Chondrocyte (in vitro differentiated cells): ENCODE measurements at places on chromosomes 12 and 14.

- DNase-seq, result no peak
These were observed 203.4 kb upstream of the DDHD1 start for GRCh38 chr14:53356361-53357150.

DNA sequence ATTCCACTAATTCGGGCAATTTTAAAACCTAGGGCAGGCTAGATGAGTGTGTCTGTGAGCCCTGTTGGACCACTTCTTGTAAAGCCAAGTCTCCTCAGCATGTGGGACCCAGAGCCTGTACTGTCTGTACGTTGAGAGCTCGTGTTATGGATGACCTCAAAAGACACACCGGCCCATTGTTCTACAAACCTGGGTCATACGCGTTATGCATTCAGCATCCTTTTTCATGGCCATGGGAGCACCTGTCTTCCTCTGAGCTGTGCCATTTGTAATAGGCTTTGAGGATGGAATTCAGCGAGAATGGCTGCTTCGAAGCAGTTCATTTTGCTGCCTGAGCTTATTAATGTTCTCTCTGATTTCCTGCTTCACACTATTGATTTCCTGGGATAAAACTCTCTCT, 15.0 kb downstream of the WSCD2 start:
- DNase-seq, result no peak

GRCh38 chr12:2412305-2412643, 359.5 kb downstream of the CACNA1C start:
- DNase-seq, result no peak

GRCh38 chr14:61254808-61255526, 26.2 kb downstream of the TMEM30B start:
- no peak for DNase-seq

DNA sequence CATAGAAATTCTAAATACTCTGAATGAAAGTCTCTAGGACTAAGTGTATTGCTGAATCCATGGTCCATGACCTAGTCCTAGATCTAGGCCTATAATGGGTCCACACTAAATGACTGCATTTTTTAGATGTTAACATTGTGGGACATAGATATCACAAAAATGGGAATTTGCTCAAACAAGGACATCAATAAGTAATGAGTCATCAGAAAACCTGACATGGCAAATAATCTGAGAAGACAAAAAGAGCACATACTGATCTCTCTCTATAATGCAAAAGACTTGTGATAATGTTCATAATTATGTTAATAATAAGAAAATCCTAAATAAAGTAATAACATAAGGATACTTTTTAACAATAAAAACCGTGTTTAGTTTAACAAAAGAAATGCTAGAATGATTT, 1168.4 kb downstream of the FSCB start:
- DNase-seq, result no peak

DNA sequence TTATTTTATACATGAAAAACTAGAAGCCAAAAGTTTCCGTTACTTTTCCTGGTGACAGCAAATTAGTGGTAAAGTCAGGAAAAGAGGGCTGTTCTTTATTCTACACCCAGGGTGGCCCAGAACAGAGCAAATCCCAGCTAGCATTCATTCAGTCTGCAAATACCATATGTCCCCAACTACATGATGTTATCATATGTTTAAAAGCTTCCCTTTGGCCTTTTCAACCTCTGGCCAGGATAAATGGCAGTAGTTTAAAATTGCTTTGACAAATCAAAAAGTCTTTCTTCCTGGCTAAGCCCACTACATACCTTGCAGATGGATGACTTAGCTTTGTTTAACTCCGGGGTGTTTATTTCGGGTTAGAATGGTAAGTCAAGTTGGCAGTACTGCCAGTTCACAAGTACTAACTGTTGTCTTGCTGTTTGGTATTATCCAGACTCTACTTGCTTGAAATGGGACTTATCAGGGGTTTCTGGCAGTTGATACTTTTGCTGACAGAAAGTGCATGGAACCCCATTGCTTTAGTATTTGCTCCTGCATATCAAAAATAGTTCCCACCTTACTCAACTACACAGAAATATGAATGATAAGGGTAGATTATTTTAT, 69.7 kb downstream of the PKP2 start:
- no peak for DNase-seq

DNA sequence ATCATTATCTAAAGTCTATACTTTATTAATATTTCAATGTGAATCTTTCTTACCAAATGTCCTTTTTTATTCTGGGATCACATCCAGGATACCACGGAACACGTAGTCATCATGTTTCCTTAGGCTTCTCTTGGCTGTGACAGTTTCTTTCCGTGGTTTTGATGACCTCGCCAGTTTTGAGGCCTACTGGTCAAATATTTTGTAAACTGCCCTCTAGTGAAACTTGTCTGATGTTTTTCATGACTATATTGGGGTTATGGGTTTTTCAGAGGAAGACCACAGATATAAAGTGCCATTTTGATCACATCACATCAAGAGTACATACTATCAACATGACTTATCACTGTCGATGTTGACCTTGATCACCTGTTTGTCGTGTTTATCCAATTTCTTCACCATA, 14.1 kb upstream of the SERPINA6 start:
- DNase-seq, result no peak

GRCh38 chr14:31952573-31952972, 124.5 kb upstream of the ARHGAP5 start:
- DNase-seq, result no peak

DNA sequence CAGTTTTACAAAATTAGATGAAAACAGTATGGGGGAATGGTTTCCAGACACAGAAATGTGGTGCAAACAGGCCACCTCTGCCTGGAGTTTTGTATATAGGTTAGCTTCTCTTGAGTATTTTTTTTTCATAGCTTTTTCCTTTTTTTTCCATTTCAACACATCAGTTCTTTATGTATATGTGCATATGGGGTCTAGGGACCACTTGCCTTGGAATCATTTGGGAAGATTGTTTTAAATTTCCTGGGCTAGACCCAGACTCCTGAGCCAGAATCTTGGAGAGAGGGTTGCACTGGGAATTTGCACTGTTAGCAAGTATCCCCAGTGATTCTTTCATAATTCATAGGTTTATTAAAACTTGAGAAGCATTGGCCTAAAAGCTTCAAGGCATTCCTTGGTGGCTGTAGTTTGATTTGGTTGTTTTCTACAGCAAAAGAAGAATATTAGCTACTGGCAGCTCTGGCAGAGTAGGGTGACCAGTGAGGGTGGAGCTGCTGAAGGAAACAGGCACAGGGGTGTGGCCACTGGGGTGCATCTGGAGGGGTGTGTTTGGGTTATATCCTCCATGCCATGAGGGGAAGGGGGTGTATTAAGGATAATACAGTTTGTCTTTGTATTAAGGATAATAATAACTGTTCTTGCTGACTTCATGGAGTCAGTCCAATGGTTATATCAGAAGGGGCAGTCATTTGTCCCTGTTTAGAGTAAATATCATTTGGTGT, 22.8 kb downstream of the PPP1R36 start:
- DNase-seq, result no peak

GRCh38 chr12:30952015-30952414, 25.5 kb downstream of the TSPAN11 start:
- no peak for DNase-seq

- DNase-seq, result no peak
These were observed 4.6 kb upstream of the SELPLG start for GRCh38 chr12:108638141-108638827.

DNA sequence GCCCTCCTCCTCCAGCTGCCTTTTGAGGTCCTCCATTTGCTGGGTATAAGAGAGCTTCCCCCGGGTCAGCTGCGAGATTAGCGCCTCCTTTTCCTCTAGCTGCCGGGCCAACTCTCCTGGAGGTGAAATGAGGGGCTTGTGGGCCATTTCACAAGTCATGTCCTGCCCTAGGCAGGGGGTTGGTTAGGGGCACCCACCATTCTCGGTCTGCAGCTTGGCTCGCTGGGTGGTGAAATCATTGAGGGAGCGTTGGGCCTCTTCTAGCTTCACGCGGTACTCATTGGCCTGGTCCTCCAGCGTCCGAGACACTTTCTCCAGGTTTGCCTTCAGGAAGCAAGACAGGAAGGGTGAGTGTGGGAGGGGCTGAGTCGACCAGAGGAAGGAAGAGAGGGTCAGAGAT, 12.6 kb downstream of the CMTM5 start:
- no peak for DNase-seq

DNA sequence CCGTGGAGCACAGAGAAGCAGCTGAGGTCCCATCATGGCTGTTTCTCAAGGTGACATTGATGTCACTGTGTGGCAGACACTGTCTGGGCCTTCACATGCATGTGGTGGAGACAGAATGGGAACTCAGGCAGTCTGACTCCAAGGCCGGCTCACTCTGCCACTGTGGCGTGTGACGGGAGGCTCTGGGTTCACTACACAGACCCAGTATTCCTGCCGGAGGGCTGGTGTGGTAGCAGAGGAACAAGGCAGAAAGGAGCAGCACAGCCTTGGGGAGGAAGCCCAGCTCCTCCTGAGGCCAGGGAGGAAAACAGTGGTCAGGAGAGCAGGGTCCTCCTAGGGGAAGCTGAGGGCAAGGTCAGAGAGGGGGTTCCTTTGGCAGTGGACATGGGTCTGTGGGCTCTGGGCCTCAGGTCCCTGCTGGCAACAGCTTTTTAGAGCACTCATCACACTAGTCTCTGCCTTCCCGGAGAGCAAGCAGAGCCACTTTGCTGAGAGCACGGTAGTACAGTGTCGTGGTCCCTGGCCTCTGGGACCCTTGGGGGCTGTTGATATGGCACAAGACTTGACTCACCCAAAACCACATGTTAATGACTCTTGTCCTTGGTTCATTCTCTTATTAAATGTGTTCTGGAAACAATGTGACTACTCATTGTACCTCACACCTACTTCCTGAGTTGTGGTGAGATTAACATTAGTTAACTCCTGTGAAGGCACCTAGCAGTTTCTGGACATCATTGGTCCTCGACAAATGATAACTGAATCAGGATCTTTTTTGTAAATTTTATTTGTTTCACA, 21.3 kb downstream of the DCAF4 start:
- DNase-seq, result no peak
